ENCODE measurements at places on chromosomes 5 and 9. TPM values are rescaled to one million over a fixed set of nuclear protein-coding genes. Genes with fewer than 3 reads are reported as not detected.

Gene PLAC8L1
- total RNA-seq = 0.27 TPM

Gene NOL6
- 58.9 TPM for total RNA-seq

Gene IL9
- not detected for total RNA-seq

Gene ATOSB
- total RNA-seq = 6.0 TPM

Gene LCN10
- total RNA-seq = not detected

Gene OSMR
- 1.2 TPM for total RNA-seq

Gene PCDHGB7
- 0.04 TPM for total RNA-seq

Gene IL17B
- 0.58 TPM for total RNA-seq

Gene AP3S1
- total RNA-seq = 72.1 TPM

Gene ALDH1A1
- total RNA-seq = 24.4 TPM

Gene NR5A1
- 0.40 TPM for total RNA-seq

Gene HRH2
- not detected for total RNA-seq

Gene PCDHB11
- not detected for total RNA-seq

Gene FOXD4L3
- total RNA-seq = not detected

Gene RNF183
- total RNA-seq = not detected

Gene CDH12
- 1.4 TPM for total RNA-seq

Gene TMOD1
- total RNA-seq = 34.7 TPM

Gene TMEM250
- total RNA-seq = 40.6 TPM

Measured in K562 (cell line).